ENCODE measurements at places on chromosomes 6 and 20.

DNA sequence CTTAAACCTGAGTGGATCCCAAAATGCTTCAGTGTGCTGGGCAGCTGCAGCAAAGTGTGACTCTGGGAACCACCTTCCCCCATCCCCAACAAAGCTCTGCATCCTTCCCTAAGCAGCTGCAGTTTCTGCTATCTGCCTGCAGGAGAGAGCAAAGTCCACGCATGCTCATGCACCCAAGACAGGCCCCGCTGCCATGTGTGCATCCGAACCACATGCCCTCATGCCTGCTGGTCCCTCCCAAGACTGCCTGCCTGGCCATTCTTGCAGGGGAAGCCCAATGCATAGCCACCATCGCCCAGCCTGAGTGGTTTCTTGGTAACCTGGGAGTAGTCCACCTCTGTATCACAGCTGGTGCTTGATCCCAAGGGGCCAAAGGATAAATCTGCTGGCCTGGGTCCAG, 94.3 kb upstream of the OLIG3 start:
- no peak for DNase-seq

DNA sequence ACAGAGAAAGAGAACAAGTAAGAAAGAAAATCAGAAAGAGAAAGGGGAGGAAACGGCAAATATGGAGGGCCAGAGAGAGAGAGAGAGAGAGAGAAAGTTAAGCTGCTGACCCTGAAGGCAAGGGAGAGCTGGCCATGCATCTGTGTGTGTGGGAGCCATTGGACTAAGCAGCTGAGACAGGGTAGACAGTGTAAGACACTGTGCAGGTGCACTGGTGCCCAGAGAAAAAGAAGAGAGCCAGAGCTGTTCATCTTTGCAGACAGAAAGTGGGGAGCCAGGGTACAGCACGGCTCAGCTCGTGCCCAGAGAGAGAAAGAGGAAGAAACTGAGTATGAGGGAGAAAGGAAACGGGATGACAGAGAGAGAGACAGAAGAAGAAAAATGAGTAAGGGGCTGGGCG, 24.2 kb upstream of the ZNF318 start:
- DNase-seq: no peak

GRCh38 chr20:61886721-61887595, 178.7 kb downstream of the TAF4 start:
- DNase-seq: no peak

GRCh38 chr6:6788394-6789032, 200.0 kb downstream of the LY86 start:
- peak; percentile 41 for DNase-seq

- DNase-seq: no peak
Observed at GRCh38 chr6:34982424-34982852, 93.4 kb downstream of the ANKS1A start.

DNA sequence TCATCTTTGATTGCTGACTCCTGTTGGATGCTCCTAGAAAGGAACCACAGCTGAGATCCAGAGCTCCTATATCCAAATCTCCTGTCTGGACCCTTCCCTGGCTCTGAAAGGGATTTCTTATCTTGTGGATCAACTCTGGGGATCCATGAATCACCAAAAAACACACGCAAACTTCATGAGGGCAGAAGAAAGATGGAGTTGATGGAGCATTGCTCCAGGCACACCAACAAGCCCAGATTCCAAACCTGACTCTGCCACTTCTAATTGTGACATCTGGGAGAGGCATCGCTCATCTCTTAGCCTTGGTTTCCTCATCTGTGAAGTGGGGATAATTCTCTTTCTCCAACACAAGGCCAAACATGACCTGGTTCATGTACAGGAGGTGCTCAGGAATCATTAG, 6.7 kb downstream of the KCNS1 start:
- no peak for DNase-seq

GRCh38 chr6:127518191-127518709, 885 bp downstream of the MTCL3 start:
- DNase-seq: peak; percentile 62

- no peak for DNase-seq
Observed at GRCh38 chr6:4446982-4447381, 311.6 kb upstream of the ECI2 start.

DNA sequence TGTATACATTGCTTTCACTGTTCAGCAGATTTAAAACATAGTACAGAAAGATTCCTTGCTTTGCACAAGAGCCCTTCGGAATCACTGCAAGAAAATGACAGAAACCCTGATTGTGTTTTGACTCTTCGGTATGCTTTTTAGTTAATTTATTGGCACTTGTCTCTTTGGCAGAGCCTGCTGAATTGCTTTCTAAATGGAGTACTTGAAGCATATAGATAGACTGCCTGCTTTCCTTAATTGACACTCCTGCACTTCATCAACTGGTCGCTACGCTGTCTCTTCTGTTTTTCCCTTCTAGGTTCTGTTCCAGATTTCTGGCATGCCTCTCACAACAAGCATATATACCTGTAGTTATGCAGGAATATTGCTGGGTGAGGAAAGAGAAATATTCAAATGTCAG, 22.4 kb upstream of the RBM24 start:
- DNase-seq: no peak

DNA sequence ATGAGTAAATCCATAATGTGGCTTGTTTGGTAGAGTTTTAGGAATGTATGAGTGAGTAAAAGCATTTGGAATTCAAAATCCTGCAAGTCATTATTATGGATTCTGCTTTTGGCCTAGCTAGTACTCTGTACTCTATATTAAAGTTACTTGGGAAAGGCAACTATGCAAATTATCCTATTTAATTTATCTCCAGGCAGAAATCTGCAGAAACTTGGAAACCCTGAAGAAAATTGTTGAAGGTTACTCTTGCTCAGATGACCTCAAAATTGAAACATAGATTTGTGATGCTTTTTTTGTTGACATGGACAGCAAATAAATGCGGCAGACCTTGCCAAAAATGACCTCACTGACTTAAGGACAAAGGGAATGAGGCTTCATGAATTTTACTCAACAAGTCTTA, 477.1 kb upstream of the EYS start:
- no peak for DNase-seq

DNA sequence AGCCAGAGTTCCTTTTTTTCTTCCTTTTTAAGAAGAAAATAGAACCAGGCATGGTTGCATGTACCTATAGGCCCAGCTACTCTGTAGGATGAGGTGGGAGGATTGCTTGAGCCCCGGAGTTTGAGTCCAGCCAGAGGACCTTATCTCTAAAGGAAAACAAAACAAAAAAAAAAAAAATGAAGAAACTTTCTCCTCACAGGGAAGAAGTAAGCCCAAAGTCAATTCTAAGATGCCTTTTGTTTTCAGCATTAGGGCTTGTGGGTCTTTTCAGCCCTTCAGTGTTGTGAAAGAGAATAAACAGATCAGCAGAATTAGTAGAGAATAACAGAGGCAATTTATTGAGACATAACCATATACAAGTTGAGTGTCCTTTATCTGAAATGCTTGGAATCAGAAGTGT, 26.8 kb downstream of the ZNF451 start:
- DNase-seq: no peak

GRCh38 chr20:50293284-50294139, 102.9 kb downstream of the CEBPB start:
- DNase-seq: no peak

- DNase-seq: no peak
Observed at GRCh38 chr20:54093423-54094267, 23.3 kb upstream of the BCAS1 start.

DNA sequence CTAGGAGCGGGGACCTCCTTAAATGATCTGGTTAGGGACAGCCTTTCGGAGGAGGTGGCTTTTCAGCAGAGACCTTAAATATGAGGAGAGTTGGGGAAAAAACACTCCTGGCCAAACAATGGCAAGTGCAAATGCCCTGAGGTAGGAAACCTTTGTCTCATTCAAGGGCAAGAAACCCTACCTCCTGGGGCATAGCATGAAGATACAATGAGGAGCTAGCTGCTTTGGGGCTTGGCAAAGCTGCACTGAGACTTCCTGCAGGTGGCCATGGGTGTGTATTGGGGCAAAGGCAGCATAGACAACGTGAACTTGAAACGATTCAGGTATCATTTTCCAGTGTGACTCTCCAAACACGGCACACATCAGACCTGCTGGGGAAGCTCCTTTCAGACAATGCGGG, 30.7 kb downstream of the PMEPA1 start:
- DNase-seq: no peak

GRCh38 chr6:156786652-156787051, 9.5 kb downstream of the ARID1B start:
- no peak for DNase-seq

- no peak for DNase-seq
Observed at GRCh38 chr6:28969129-28969528, 36.0 kb downstream of the ZNF311 start.

DNA sequence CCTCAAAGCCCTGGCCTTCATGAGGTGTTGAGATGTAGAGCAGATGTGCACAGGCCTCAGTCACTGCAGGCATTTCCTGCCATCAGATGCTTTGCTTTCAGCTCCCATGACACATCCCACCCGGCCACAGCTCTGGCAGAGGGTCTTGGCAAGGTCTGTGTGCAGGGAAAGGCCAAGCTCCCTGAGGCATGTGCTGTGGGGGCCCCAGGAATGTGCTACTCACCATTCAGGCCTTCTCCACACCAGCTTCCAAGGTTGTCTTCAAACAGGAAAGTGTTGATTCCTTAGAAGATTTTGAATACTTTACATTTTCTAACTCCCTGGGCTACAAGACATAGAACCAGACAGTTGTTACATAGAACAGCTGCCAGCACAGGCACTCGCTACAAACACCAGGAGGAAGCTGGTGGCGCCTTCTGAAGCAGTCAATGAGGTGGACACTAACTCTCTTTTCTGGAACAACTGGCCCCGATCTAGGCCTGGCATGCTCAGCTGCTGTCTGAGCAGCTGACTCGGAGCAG, 27.8 kb downstream of the CASS4 start:
- DNase-seq: no peak

DNA sequence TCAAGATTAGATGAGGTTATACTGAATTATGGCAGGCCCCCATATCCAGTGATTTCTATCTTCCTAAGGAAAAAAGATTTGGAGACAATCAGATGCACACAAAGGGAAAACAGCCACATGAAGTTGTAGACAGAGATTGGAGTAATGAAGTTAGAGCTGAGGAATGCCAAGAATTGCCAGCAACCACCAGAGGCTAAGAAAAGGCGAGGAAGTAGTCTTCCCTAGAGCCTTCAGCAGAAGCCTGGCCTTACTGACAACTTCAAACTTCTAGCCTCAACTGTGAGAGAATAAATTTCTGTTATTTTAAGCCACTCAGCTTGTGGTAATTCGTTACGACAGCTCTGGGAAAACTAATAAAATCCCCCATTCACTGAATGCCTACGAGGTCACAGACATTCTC, 473.9 kb downstream of the COL12A1 start:
- no peak for DNase-seq

GRCh38 chr20:42915081-42915480, 274.6 kb downstream of the PTPRT start:
- no peak for DNase-seq

- no peak for DNase-seq
Observed at GRCh38 chr6:105641504-105641903, 238.6 kb upstream of the PREP start.

DNA sequence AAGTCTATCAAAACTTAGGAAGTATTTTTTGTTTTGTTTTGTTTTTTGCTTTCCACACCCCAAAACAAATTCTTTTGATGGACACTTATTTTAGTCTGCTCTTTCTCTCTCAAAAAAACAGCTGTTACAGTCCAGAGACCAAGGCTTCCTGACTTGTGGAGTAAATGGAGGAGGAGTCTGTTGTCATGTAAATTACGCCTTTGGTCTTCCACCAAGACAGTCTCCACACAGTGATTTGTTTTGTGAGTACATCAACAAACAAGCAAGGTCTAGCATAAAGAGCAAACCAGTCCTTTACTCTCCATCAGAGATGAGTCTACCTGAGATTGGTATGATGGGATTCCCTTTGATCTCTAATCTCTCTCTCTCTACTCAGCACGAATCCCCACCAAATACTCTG, 588.0 kb upstream of the ARID1B start:
- DNase-seq: no peak

GRCh38 chr6:132310921-132311320, 90.4 kb downstream of the MOXD1 start:
- DNase-seq: no peak

GRCh38 chr6:16481697-16482399, 243.5 kb downstream of the GMPR start:
- no peak for DNase-seq

DNA sequence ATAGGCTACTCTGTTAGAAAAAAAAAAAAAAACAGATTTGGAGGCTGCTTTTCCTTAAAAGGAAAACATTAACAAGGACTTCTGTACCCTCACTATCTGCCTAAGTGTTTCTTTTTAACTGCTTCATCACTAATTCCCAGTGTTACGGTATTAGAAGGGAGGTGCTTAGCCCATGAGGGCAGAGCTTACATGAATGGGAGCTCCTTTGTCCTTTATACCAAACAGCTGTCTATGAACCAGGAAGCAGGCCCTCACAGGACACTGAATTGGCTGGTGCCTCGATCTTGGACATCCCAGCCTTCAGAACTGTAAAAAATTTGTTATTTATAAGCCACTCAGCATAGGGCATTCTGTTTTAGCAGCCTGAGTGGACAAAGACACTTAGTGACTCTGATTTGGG, 215.6 kb upstream of the NRSN1 start:
- no peak for DNase-seq

DNA sequence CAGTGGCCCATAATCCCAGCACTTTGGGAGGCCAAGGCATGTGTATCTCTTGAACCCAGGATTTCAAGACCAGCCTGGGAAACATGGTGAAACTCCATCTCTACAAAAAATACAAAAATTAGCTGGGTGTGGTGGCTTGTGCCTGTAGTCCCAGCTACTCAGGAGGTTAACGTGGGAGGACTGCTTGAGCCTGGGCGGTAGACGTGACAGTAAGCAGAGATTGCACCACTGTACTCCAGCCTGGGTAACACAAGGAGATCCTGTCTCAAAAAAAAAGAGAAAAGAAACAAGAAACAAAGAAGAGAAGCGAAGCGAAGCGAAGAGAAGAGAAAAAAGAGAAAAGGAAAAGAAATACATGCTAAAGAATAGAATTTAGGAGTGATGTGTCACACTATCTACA, 69.2 kb downstream of the NUDT3 start:
- no peak for DNase-seq

DNA sequence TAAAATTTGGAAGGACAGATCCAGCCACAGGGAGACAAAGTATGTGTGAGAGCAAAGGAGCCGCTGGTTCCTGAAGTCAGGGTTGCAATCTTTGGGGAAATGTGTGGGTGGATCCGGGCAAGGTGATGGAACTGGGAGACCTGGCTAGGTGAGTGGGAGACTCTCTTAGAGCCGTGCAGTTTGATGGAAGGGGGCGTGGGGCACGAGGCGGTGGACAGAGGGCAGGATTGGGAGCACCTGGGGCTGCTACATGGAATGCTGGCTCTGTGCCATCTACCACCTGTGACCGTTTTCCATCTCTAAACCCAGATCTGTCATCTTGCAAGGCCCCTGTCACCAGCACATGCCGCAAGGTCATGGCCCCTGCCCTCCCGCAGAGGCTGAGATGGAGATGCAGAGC, 268.4 kb downstream of the SMOC2 start:
- no peak for DNase-seq

DNA sequence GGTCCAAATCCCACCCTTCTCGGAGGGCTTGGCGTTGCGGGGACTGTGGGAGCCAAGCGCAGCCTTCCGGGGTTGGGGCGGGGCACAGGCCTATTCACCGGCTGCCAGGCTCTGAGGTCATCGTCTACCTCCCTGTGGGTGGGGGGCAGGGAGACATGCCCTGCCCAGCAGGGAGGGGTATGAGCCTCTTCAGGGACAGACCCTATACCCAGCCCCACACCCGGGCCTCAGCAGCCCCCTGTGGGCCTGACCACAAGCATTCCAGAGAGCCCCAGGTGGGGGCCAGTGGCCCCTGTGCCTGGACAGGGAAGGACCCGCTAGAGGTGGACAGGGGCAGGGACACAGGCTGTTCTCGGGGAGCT, 11.6 kb downstream of the LAMA5 start:
- DNase-seq: no peak

- DNase-seq: no peak
Observed at GRCh38 chr20:64242797-64243475, 12.6 kb upstream of the PCMTD2 start.
